ENCODE measurements at places on chromosomes 6 and 20.

DNA sequence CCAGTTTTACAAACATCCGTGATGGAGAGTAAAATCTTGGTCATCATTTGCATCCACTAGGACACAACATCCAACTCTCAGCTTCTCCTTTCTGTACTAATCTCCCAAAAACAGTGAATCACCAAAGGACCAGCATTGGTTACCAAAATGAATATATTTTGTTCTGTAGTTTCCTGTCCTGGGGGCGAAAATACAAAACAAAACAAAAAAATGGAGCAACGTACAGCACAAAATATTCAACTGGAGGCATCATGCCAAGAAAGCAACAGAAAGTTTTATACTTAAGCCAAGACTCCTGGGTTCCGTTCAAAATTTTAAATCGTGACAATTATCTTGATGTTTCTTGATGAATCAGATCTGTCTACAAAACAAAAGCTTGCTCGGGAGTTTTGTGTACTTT is 126.6 kb upstream of the CCDC28A start:
- peak; percentile 80 for DNase-seq

GRCh38 chr20:47257771-47258170 is 98.7 kb downstream of the ZMYND8 start:
- no peak for DNase-seq

DNA sequence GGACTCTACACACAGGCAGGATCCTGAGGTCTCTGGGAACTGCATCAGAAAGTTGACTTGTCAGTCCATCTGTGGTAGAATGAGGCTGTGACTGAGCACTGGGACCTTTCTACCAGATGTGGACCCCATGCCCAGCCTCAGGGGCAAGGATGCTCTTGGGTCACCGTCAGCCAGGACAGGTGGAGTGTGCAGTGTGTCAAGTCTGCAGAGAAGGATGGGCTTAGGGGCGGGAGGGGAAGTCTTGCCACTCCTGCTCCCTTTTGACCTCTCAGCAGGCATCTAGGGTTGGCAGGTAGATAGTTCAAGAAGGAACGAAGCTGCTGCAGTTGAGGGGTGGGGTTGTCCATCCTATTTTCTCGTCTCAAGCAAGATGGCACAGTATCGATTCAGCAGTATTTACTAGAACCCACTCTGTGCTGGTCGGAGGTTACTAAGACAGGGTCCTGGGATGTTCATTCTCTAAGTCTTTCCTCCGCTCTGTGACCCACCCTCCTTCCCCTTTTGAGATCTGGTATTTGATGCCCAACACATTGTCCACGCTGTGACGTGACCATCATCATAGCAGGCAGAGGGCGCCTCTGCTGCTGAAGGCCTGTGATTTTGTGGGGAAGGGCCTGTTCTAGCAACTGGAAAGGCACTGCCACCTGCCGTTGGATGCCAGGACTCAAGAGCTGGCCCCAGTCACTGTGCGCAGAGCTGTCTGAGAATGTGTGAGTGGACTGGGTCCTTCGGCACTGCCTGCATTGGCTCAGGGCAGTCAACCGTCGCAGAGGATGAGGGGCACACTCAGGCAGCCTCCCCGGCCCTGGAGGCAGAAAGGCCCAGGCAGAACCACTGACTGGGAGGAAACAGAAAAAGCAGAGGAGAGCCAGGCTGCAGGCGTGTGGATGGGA is 23.2 kb downstream of the RBCK1 start:
- peak; percentile 76 for DNase-seq

DNA sequence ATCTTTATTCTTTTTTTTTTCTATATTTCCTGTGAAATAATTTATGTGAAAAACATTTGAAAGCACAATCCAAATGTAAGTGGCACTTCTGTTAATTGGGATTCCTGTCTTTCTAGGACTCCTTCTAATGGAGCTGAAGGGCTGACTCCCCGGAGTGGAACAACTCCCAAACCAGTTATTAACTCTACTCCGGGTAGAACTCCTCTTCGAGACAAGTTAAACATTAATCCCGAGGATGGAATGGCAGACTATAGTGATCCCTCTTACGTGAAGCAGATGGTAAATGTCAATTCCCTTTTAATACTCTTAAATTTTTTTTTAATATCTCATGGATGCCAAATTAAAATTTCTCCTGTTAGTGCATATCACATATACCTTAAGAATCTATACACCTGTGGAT is 35.0 kb downstream of the CDC5L start:
- no peak for DNase-seq

DNA sequence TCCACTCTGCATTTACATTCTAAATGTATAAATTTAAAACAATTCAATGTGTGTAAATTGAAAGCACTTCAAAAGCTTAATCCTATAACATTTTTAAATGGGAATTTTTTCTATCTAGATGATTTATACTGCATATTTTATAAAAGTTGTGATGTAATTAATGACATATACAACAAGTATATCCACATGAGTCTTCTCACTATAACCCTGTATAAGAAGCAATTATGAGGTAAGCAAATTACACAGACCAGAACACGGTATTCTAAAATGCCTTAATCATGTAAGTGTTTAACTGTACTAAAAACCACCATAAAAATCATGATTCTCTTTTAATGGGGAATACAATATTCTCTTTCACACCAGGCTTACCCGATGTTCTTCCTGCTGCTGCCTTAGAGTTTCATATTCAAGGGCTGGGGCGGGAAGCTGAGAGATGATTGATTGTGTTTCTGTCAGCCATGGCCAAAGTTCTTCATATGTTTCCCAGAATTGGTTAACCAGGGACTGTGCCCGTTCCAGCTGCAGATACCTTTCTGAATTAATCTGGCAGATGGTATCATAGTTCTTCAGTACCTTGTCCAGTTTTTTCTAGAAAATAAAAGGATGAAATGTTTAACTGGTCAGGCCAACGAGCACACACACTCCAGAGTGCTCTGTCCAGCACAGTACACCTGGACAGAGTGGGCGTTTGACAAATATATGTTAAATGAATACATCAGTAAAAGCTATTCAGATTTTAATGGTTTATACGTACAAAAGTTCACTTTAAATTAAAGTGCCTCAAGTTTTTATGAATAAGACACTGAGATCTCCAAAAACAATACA is 127.4 kb downstream of the DST start:
- DNase-seq, result no peak

DNA sequence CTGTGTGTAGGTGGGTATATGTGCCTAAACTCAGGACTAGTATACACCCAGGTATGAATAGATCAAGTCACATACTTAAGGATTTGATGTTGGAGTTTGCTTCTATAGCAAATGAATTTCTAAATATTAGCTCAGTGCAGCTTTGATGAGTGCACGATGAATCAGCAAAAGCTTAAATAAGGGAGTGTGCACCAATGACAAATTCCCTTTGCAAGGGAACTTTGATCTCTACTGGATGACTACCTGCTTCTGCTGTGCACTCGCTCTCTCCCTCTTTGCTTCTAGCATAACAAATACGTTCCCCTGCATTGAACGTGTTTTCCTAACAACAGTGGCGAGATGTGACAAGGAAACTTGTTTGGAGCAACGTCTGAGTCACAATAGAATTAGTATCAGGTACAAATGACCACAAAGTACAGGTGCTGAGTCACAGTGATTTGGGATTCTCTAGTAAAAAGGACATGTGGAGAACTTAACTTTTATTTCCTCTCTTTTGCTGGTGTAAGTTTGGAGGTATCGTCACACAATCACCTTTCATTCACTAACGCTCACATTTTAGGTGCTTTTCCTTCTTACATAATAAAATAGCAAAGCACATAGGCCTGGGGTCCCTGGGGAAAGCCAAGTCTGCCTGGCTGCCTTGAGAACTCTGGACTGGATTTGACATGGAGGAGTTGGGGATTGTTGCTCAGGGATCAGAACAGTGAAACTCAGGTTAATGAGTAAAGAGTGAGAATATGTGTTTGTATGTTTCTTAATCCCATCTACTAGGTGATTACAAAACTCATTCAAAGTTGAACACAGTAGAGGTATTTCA is 49.7 kb downstream of the KLHL31 start:
- peak; percentile 30 for DNase-seq

- peak; percentile 52 for DNase-seq
Measured at GRCh38 chr6:16472349-16473069, 234.1 kb downstream of the GMPR start.

- DNase-seq, result no peak
Measured at GRCh38 chr6:138431256-138432062, 27.4 kb downstream of the HEBP2 start.

DNA sequence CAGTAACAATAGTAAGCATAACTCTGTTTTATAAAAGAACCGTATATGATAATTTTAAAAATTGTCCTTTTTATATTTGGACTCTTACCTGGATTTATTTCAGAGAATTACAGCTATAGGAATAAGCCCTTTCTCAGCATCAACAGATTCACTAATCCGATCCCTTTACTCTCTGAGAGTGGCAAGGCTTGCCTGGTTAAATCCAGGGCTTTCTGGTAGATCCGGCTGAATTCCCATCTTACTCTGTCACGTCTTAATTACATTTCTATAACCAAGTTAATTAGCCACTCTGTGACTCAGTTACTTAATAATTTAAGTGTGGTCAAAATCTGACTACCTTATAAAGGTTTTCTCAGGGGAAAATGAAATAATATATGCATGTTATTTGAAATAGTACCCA is 294.7 kb downstream of the FRK start:
- no peak for DNase-seq

Data from fibroblast of gingiva (primary cell).